Activated CD4-positive, alpha-beta T cell treated with anti-CD3 and anti-CD28 coated beads, Interleukin-2, amount 50 U/mL, for 16 hours (primary cell): ENCODE measurements at places on chromosomes 12 and 14.

DNA sequence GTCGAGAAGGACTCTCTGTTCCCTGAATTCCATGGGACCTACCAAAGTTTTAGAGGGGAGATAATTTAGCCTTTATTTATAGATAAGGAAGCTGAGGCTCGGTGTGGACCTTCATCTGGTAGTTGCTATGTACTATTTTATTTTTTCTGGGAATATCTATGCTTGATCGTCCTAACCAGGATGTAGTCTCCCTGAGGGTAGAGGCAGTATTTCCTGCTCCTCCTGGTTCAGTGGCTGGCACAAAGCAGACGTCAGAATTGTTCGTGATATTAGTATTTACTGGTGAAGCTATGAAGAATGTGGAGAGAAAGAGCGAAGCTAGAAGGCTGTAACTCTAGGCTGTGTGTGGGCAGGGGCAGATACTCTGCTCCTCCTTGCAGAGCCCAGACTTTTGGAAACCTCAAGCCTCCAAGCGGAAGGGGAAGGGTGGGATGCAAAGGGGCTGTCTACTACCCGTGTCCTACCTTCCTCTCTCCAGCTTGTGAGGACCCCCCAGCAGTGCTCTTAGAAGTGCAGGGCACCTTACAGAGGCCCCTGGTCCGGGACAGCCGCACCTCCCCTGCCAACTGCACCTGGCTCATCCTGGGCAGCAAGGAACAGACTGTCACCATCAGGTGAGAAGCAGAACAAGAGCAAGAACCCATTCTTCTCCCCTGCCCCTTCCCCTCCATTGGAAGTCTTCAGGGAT is 1.4 kb downstream of the LRP10 start:
- no peak for DNase-seq

DNA sequence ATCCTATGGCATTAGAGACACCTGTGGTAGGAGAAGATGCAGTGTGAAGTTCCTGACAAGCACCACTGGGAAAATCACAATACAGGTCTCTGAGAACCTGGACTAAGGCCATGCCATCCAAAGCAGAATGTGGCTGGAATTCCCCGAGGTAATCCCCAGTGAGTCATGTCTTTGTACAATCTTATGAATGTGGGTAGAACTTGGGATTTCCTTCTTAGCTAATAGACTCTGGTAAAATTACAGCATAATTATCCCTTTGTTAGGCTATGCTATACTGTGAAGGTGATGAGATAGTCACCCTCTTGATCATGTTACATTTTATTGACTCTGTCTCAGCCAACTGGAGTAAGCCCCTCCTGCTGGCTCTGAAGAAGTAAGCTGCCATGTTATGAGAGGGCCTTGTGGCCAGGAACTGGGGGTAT is 224.3 kb upstream of the DCN start:
- DNase-seq, result no peak

DNA sequence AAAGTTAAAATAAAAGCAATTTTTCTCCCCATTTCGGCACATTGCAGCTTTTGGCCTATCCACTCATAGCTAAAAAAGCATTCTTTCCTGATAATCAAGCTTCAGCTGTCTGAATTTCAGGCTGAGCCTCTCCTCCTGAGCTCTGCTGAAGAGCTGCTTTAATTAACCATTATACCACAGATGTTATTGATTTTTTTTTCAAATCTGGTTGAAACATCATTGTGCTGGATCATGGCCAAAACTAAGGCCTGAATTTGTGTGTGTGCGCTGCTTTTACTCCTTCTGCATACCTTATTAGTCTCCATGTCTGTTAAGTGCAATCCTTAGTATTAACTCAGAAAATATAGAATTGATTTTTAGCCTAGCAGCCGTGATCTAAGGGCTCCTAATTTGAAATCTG is 52.3 kb downstream of the MBIP start:
- DNase-seq, result no peak

GRCh38 chr12:83318386-83319098 is 631.8 kb downstream of the TMTC2 start:
- no peak for DNase-seq

DNA sequence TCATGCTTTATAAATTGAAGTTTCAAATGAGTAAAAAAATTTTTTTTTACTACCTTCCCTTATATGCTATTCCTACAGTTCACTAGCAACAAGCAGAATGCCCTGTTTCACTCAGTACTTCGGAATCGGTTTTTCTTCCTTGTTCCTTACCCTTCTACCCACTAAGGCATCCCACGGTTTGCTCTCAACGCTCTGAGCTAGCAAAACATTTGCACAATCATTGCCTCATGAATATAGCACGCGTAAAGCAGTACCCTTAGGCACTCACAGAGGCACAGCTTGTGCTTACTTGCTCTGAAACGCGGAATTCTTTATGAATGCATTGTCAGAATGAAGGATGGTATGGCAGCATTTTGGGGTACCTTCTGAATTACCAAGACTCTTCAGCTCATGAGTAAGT is 45.0 kb downstream of the PPP1R13B start:
- no peak for DNase-seq
